Aorta (tissue), 5 donors: ENCODE measurements at places on chromosomes 7 and 10.

DNA sequence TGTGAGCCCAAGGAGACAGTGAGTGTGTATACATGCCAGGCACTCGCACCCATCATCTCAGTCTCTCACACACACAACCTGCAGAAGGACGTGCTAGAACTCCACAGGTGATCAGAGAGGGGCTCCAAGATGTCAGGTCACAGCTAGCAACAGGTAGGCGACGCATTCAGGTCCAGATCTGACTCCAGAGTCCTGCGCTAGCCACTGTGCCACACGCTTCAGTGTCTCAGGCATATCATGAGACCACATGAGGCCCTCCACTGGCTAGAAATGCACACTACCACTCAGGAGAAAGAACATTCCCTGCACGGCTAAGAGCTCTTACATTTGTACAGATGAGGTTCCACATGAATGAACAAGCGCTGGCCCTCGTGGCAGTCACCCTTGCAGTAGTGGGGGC, 11.5 kb downstream of the AKR1B1 start:
- no peak for DNase-seq
- no peaks in the 10 kb centered on the region for H3K4me1 ChIP-seq
- H3K27me3 ChIP-seq: no peaks in the 10 kb centered on the region
- H3K27ac ChIP-seq: no peak overlapping the region
- H3K36me3 ChIP-seq: peaks cover 36% of the 10 kb centered on the region

GRCh38 chr7:2523941-2524807, 4.6 kb downstream of the LFNG start:
- H3K36me3 ChIP-seq: no peaks in the 10 kb centered on the region
- H3K4me1 ChIP-seq: no peaks in the 10 kb centered on the region
- H3K4me3 ChIP-seq: no peak overlapping the region
- H3K27ac ChIP-seq: no peak overlapping the region
- H3K27me3 ChIP-seq: no peaks in the 10 kb centered on the region

DNA sequence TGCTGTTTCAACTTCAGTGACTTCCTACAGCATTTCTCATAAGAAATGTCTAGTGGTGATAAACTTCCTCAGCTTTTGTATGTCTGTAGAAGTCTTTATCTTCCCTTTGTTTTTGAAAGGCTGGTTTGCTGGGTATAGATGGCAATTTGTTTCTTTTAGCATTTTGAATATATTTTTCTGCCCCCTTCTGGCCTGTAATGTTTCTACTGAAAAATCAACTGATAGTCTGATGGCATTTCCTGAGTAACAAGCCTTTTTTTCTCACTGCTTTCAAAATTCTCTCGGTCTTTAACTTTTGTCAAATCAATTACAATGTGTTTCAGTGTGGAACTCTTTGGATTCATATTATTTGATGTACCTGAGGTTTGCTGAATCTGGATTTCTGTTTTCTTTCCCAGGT, 487.1 kb downstream of the ATRNL1 start:
- DNase-seq: no peak
- no peak overlapping the region for H3K27ac ChIP-seq
- H3K4me1 ChIP-seq: no peaks in the 10 kb centered on the region
- no peaks in the 10 kb centered on the region for H3K36me3 ChIP-seq
- no peaks in the 10 kb centered on the region for H3K27me3 ChIP-seq

DNA sequence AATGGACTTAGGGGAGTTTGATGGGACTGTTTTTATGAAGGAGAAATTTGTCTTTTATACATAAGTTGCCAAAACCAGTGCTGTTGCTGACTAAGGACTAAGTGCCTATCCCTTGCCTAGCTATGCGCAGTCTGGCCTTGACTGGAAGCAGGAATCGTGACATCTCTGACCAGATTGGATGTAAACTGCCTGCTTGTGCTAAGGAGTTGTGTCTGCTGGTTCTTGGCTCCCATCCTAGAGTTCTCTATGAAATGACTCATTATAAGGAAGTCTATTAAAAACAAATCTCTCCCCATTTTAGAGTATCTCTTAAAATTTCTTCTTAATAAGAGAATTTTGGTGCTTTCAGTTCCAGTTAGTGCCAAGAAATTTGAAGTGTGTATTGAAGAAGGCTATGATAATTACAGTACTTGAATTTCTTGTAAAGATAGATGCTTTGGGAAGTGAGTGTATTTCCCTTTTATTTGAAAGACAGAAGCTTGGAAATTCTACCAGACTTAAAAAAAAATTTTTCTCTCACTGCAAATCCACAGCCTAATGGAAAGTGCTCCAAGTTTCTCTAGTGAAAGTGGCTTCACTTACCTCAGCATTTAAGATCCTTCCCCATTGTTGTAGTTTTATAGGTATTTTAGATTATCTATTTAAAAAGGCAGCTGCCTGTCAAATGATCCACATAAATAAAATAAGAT, 77.6 kb downstream of the BICC1 start:
- H3K27me3 ChIP-seq: no peaks in the 10 kb centered on the region
- no peak for DNase-seq
- no peaks in the 10 kb centered on the region for H3K36me3 ChIP-seq
- H3K4me1 ChIP-seq: peaks cover 5% of the 10 kb centered on the region
- no peak overlapping the region for H3K27ac ChIP-seq

DNA sequence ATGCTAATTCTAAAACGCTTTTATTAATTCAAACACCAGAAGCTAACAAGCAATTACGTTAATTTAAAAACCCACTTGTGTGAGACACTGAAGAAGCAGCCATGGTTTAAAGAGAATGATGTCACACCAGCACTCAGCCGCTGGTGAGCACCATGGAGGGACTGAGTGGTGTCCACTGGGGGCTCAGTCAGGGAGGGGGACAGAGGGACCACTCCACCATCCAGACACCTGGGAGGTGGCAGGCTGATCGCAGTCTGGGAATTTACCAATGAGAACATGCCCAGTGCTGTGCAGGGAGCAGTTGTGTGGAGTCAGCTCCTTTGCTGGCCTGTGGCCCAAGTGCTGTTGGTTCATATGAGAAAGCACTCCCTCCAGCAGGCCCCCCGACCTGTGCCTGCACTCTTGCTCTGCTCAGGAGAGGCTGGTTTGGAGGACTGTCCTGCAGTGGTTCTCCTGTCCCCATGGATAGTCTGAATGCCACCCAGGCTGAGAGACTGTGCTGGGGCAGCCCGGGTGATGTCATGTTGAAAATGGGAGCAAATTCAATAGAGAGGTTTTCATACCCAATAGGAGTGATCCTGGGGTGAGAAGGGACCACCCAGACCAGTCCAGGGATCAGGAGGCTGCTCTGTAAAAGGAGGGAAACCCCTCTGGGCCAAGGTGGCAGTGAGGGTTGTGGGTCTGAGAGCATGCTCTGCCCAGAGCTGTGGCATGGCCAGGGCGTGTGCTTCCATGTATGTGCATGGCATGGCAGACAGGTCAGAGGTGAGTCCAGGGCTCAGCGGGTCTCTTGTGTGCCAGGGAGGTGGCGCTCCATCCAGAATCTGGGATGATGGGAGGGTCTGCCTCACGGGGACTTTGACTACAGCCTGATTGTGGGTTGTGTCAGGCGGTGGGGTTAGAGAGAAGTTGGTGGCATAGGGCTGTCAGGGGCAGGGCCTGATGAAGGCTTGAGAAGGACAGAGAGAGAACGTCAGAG, 12.7 kb downstream of the ADCY1 start:
- H3K27ac ChIP-seq: no peak overlapping the region
- peak; percentile 53 for DNase-seq
- H3K36me3 ChIP-seq: no peaks in the 10 kb centered on the region
- H3K4me1 ChIP-seq: no peaks in the 10 kb centered on the region
- H3K27me3 ChIP-seq: no peaks in the 10 kb centered on the region

DNA sequence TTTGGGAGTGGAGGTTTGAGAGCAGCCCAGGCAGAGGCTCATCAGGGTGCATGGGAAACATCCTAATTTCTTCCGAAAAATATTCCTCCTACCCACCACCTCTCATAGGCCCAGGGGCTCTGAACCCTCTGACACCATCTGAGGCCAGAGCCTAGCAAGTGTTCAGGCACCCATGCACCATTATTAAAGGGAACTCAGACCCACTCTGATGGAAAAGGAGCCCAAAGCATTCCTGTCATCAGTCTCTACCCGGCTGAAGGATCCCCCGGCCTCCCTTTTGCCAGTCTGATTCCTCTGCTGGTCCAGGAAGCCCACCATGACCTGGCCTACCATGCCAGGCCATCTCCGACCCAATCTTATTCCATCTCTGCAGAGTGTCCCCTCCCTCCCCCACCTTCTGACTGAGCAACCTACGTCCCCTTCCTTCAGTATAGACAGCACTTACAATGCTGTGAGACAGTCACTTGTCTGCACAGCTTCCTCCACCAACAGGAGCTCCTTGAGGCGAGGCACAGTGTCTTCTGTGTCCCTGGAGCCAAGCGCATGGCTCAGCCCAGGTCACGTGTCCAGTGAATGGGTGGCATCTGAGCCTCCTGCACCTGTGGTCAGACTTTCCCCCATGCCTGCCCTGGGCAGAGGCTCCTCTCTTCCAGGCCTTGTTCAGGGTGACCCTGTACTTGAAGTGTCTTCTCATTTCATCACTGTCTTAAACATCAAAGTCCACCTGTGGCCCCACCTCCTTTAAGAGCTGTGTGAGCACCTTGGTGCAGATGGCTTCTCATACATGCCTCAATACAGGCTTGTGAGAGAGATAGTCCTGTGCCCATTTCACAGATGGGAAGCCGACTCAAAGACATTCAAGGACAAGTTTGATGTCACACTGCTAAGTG, 889 bp upstream of the GPR15LG start:
- no peaks in the 10 kb centered on the region for H3K4me1 ChIP-seq
- H3K36me3 ChIP-seq: no peaks in the 10 kb centered on the region
- no peak overlapping the region for H3K27ac ChIP-seq
